ENCODE measurements at places on chromosomes 4 and X.
A peak's percentile ranks its signal among the peaks of the same experiment; 100 is the strongest.

- DNase-seq, result no peak
These were observed 188.1 kb downstream of the ADAM29 start for GRCh38 chr4:175106301-175106700.

- no peak for DNase-seq
These were observed 40.6 kb downstream of the CLCN3 start for GRCh38 chr4:169660929-169661328.

- DNase-seq, result no peak
These were observed 149.7 kb upstream of the ANKRD50 start for GRCh38 chr4:124862261-124862660.

GRCh38 chr4:153156721-153157120 lies 47.5 kb upstream of the TRIM2 start:
- DNase-seq, result peak; percentile 4

GRCh38 chr4:124262211-124263179 lies 450.0 kb downstream of the ANKRD50 start:
- no peak for DNase-seq

GRCh38 chrX:103817502-103817901 lies 14.6 kb downstream of the RAB9B start:
- DNase-seq, result no peak

- DNase-seq, result no peak
These were observed 500.1 kb downstream of the TRAM1L1 start for GRCh38 chr4:116585246-116585645.

GRCh38 chr4:96120206-96120605 lies 280.3 kb downstream of the PDHA2 start:
- DNase-seq, result no peak

GRCh38 chr4:174579421-174579820 lies 57.1 kb upstream of the HPGD start:
- no peak for DNase-seq

- no peak for DNase-seq
These were observed 1030.9 kb downstream of the FSTL5 start for GRCh38 chr4:161132715-161133425.

DNA sequence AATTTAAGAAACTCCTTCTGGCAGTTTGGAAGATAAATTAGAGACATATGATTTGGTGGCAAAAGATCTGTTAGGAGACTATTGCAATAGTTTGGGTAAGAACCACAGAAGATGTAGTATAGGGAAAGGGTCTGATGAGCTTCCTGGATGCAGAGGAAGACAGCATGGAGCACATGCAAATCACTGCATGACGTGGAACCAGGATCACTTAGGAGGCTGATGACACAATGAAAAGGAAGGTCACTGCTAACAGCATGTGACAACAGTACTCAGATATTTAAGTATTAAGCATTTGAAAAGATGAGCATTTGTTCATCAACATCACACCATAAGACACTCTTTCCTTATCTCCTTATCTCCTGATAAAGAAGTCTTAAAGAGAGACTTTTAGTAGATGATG lies 167.8 kb upstream of the LDB2 start:
- no peak for DNase-seq

DNA sequence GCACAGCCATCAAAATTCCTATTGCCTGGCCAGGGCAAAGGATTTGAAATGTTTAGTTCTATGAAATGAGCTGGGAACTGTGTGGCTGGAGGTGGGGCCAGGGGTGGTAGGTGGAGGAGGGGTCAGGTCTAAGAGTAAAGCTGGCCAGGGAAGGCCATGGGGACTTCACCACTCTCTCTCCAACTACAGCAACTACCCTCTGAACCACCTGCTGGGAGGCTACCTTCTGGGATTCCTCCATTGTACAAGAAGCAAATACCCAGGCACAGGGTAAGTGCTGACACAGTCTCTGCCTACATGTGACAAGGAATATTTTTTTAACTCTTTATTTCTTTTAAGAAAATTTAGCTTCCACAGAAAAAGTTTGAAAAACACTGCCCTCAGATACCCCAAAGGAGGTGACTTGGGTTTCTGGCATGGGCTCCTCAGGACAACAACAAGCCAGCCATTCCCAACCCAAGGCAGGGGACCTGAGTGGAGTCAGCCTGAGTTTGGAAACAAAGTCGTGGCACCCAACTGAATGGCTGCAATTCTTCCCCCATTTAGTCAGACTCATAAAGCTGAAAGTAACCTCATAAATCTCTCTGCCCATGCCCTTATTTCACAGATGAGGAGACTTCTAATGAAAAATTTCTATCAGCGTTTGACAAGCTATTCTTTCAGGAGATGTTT lies 593.8 kb upstream of the DIPK2B start:
- no peak for DNase-seq

DNA sequence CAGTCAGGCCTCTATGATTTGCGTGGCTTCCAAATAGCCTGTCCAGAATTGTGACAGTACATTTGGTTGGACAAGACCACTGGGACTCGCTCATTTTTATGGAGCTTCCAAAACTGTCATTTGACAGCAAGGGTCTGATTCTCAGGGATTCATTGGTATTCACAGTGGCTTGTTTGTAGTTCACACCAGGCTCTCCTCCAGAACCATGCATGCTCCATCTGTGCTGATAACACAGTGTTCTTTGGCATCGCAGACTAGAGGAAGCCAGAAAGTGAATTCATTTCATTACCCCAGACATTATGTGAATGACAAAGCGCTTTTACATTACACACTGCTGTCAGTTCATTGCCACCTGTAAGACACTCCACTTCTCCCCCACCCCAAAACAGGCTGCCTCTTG lies 208.3 kb downstream of the ARHGAP10 start:
- DNase-seq, result no peak

GRCh38 chrX:148311544-148311943 lies 188.9 kb upstream of the AFF2 start:
- no peak for DNase-seq

DNA sequence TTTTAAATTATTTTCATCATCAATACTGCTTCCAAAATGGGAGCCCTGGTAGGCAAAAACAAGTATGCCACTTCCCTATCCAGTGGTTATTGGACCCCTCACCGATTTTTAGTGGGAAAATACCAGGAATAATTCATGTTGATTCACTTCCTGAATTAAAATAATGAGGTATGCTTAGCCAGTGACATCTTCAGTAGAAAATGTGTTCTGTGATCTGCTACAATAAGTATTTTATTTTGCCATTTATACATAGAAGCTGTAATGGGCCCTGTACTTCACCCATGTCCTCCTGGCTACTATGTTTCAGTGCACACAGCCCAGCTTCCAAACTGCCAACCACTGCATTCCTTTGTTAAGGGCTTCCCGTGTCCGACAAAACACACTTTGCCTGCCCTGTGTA lies 41.0 kb upstream of the KLHL34 start:
- DNase-seq, result no peak

GRCh38 chr4:181959121-181959520 lies 284.1 kb upstream of the TENM3 start:
- DNase-seq, result no peak

DNA sequence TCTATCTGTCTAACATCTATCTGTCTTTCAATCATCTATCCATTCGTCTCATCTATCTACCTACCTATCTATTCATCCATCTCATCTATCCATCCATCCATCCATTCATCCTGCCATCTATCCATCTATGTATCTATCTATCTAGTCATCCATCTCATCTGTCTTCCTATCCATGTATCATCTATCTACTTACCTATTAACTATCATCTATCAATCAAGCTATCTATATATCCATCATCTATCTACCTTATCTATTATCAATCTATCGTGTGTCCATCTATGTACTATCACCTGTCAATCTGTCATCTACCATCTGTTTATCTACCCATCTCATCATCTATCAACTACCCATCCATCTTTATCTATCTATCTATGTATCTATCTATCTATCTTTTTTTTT lies 217.7 kb downstream of the CRLF2 start:
- no peak for DNase-seq

DNA sequence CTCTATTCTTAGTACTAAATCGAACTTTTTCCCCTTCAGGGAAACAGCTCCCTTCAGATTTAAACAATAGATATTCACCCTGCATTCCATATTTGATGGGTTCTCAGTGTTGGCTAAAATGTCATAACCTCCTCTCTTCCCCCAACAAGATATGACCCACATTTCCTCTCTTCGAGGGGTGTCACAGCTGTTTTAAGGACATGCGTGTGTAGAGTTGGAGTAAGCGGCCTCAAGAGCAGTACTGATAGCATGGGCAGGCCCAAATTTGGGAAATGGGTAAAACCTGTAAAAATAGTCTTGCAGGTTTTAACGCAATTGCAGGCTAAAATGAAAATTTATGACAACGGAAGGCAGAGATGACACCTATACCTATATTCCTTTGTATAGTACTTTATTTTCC lies 28.7 kb downstream of the SAT1 start:
- no peak for DNase-seq

DNA sequence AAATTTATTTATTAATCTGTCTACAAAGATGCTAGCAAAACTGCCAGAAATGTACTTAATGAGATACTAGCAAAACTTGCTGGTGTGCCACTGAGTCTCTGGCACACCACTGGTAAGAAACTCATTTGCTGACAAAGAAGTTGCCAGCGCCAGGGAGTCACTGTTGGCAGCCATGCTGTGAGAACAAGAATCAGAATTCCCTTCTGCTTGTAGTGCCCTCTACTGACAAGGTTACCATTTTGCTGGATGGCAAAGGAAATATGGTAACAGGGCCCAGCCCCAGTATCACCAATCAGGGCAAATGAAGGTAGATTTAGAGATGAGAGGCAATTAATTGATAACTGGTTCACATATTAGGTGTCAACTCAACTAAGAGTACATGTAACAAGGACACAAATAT lies 750.1 kb upstream of the ADGRL3 start:
- no peak for DNase-seq

DNA sequence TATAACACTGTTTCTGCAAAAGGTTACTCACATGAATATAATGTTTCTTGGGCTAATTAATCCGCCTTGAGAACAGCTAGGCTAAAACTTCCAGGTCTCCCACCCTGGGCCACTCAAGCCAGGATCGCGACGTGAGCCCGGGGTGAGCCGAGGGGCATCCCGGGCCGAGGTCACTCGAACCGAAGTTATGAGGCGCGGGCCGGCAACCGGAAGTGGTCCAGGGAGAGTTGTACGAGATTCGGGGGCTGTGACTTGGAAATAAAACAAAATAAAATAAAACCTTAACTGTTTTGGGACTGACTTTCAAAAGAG lies 317 bp downstream of the CMC4 start:
- DNase-seq, result peak; percentile 49

DNA sequence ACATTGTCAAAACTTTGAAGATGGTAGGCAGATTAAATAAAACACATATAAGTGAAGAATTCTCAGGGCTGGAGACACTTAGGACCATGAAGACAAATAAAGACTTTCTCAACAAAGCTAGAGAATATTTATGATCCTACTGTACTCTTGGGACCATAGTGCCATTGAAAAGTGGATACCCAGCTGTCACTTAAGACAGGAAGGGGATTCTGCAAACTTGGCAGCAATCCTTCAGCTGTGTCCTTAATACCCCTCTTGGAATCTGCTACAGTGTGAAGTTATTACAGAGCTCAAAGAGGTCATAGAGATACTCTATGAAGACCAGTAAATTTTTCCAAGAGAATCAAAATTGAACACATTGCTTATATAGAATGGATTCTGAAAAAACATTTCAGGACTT lies 24.3 kb downstream of the PDE5A start:
- no peak for DNase-seq

GRCh38 chrX:1368385-1368698 lies 23.6 kb downstream of the SLC25A6 start:
- no peak for DNase-seq

DNA sequence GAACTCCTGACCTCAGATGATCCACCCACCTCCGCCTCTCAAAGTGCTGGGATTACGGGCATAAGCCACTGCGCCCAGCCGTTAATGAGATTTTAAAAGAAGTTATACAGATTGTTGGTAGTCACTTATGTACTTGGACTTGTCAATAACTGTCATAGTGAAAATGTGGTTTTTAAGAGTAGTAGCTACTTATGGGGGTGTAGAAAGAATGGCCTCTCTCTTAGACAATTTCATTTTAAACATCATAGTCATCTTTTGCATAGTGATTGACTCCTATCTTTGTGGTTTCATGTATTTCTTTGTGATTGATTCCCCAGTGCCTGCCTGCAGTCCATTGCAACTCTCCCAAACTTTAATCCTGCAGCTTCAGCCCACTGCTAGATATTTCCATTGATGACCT lies 17.4 kb downstream of the FAM199X start:
- no peak for DNase-seq

GRCh38 chr4:76981644-76982043 lies 32.1 kb downstream of the SEPTIN11 start:
- DNase-seq, result no peak

GRCh38 chr4:113435893-113436292 lies 325.6 kb downstream of the CAMK2D start:
- no peak for DNase-seq

- DNase-seq, result no peak
These were observed 168.0 kb upstream of the PACRGL start for GRCh38 chr4:20532116-20532790.

- no peak for DNase-seq
These were observed 709 bp downstream of the GPAT3 start for GRCh38 chr4:83536362-83537272.

DNA sequence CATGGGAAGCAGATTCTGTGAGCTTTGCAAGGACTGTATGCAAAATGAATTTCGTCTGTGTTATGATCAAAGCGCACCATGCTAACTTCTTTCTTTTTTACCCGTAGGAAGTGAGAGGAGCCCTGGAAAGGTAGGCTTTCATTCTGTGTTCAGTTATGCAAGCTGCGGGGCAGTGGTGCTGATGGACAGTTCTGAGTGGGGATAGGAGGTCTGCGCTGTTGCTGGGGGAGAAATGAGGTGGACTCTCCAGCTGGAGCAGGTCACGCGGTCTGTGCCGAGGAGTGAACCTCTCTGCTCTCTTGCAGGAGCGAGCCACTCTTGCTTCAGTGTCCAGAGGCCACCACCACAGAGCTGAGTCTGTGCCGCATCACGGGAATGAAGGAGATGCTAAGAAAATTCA lies 4.5 kb downstream of the TRIML1 start:
- DNase-seq, result no peak

- DNase-seq, result no peak
These were observed 77.8 kb upstream of the MXD4 start for GRCh38 chr4:2339458-2340271.

GRCh38 chr4:53584658-53585057 lies 6.6 kb downstream of the LNX1 start:
- no peak for DNase-seq

- DNase-seq, result peak; percentile 17
These were observed 16.6 kb downstream of the FRMPD3 start for GRCh38 chrX:107465932-107466620.

- no peak for DNase-seq
These were observed 35.9 kb downstream of the WDR1 start for GRCh38 chr4:10080589-10081217.

DNA sequence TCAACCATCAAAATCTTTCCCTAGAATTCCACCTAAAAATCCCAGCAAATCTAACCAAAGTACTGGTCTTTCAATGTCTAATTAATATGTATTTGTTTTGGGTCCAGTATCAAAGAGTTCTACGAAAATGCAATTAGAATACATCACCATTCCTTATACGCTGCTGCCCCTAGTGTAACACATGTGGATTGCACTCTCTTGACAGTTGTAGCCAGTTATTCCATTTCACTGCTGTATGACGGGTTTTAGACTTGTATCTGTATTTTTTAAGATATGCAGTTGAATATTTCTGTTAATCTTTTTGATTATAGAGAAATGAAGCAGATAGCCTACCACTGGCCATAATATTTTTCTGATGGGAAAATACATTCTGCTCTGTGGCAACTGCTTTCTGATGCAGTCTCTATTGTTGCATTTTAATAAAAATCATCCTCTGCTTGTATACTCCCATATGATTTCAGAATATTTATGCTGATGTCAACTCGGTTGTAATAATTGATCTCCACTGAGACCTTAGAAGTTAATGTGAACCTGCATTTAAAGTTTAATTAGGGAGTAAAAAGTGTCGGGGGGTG lies 17.1 kb upstream of the PAGE2B start:
- no peak for DNase-seq

Measured in NK-92 treated with Interleukin-12 subunit alpha and Interleukin-12 subunit beta, amount 100 ng/mL, for 24 hours (cell line).